ENCODE measurements at places on chromosomes 4 and X.

- peak; percentile 48 for DNase-seq
These were observed 184.0 kb upstream of the AFF2 start for GRCh38 chrX:148316446-148316845.

DNA sequence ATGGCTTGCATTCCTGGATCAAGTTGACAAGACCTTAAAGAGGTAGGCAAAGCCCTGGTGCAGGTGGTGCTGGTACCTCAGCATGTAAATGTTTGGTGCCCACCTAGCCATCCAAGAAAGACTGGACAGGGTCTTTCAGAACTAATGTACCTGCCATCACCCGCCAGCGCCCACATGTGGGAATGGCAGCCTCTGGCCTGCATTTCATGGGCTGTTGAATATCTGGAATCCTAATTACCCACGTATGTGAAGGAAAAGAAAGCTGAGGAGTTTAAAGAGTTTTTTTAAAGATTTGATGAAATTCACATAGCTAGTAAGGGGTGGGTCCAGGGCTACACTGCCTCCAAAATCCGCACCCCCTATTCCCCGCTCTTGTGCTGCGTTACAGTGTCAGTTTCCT is 8.6 kb upstream of the CCDC149 start:
- no peak for DNase-seq

- no peak for DNase-seq
These were observed 56.4 kb downstream of the UBE2K start for GRCh38 chr4:39754309-39754708.

DNA sequence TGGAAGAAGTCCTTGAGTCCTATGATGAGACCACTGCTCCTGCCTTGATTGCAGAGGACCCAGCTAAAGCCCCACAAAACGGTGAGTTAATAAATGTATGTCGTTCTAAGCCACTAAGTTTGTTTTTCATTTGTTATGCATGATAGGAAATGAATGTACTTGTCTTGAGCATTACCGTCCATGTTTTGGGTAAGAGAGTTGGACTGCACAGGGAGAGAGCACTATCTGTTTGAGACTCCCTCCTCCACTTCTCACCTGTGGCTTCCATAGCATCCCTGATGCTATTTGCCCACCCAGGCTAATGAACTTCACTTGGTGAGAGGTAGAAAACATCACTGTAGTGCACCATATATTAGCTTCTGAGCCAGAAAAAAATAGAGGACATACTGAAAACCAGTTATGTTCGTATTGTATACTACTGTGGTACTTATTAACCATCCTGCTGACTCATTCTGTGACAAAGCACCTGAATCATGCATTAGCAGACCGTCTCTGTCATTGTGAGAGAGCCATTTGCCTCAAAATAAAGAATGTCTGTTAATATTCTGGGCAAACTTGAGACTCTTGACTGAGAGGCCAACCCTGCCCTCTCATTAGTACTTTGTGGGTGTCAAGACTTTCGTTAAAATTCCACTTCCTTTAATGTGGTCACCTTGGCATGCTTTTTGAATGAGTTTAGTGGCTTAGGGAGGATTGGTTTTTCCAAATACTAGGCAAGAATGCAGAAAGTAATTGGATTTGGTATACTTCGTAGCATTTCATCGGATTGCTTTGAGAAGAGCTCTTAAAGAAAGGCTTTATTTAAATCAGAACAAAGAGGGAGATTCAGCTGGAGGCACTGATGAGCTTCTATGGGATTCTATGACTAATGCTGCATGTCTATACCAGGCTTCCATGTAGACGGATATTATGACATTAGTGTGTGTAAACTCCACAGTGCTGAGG is 99.3 kb upstream of the GRPR start:
- DNase-seq, result no peak

DNA sequence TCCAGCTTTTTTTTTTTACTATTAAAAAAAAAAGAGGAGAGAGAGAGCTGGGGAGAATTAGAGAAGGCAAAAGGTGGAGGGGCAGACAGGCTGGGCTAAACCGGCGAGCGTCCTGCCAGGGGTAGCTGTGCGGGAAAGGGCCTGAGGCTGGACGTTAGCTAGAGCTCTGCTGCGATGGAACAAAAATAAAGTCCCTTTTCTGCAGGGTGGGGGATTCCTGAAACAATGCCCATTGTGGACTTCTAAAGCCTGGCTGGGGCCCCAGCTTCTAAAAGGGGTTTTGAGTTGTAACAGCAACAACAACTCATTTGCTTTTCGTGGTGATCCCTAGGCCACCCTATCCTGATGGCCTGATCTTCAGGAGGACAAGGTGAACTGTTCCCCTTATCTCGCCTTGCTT is 311.7 kb downstream of the FBXW7 start:
- DNase-seq, result no peak

DNA sequence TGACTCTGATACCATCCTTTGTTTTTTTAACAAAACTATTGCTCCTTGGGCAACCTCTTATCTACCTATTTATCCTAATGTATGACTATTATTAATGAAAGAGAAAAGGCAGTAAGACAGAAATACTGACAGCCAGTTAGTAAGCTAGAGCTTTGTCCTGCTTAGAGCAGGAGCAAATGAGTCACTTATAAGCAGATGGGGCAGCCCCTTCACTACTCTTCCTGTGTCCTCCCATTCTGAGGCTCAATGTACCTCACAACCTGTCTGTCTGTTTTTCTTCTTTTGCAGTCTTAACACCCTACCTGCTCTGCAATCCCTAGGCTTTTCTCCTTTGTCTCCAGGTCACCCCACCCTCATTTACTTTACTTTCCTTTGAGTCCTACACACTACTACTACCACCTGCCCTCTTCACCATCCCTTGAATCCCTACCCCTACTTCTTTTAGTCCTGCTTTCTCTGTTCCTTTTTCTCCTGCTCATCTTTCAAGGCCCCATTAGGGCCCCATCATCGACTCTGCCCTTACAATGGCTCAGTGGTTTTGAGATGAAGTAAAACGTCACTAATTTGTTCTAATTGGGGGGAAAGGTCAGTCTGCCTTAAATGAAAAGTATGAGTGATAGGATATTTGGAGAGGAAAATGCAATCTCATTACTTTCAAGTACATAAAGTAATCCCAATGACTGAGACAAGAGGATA is 294.3 kb downstream of the GUCY2F start:
- no peak for DNase-seq

DNA sequence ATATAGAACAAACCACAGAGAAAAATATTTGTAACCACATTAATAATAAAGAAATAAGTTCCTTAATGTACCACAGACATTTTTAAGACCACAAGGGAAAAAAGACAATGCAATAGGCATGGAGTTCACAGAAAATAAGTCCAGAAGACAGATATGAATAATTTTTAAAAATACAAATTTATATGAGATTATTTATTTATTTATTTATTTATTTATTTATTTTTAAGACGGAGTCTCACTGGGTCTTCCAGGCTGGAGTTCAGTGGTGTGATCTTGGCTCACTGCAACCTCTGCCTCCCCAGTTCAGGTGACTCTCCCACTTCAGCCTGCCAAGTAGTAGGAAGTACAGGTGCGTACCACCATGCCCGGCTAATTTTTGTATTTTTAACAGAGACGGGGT is 53.7 kb downstream of the THAP9 start:
- DNase-seq, result no peak

- DNase-seq, result no peak
These were observed 115.2 kb downstream of the DDIT4L start for GRCh38 chr4:100075056-100075455.

GRCh38 chrX:119686087-119686691 is 6.8 kb downstream of the SEPTIN6 start:
- DNase-seq, result no peak

GRCh38 chr4:18390655-18391353 is 369.2 kb upstream of the LCORL start:
- DNase-seq, result no peak

DNA sequence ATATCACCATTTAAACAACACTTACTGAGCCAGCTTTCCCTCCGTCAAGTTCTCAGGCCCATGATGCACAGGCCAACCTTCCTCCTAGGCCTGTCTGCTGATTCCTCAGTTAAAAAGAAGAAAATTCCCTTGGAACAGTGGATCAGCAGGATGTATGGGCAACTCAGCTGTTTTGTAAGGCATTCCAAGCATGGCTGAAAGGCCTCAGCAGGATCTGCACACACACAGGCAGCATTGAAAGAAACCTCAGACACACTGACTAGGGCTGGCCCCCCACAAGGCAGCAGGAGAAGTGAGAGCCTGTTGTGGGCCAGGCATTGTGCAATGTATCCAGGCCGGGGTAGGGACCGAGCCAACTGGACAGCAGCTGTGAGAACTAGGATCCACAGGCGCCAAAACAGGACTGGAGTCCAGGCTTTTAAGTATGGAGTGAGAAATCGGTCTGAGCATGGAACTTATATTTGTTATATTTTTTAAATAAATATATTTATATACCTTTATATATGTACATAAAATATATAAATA is 171.4 kb downstream of the NWD2 start:
- DNase-seq, result no peak

DNA sequence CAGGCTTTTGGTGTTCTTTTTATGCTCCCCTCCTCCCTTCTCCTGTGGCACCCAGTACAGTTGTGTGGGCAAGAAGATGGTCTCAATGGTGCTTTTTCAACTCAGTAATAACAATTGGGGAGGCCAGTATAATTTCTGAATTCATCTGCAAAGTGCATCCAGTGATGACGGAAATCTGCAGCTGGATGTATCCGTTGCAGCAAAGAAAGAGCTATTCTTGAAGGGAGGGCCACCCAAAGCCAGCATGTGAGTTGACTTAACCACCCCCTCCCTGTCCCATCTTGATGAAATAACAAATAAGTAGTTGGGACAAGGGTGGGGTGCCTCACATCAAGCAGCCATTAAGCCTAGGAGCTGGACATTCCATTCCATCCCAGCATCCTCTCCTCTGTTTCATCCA is 30.7 kb downstream of the TSC22D3 start:
- no peak for DNase-seq

- DNase-seq, result no peak
These were observed 94.5 kb upstream of the EOLA2 start for GRCh38 chrX:150032742-150033141.

GRCh38 chr4:88690355-88690754 is 7.3 kb downstream of the NAP1L5 start:
- DNase-seq, result no peak

- DNase-seq, result no peak
These were observed 4.3 kb downstream of the CPLX1 start for GRCh38 chr4:821631-822030.

DNA sequence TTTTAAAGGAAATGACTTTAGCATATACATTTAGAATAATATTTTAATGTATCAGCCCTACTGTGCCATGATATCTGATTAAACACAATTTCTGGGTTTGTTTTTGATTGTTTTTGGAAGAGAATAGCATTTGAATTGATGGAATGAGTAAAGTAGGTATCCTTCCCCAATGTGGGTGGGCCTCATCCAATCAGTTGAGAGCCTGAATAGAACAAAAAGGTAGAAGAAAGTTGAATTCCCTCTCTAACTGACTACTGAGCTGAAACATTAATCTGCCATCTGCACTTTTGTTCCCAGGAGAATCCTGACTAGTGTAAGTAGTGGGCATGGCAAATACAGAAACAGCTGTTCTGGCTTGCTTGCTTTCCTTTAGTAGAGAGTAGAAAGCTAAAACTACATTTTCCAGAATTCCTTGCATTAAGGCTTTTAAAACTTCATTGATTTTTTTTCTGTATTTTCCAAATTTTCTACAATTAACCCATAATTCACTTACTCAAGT is 9.7 kb upstream of the SEC24D start:
- DNase-seq, result no peak

DNA sequence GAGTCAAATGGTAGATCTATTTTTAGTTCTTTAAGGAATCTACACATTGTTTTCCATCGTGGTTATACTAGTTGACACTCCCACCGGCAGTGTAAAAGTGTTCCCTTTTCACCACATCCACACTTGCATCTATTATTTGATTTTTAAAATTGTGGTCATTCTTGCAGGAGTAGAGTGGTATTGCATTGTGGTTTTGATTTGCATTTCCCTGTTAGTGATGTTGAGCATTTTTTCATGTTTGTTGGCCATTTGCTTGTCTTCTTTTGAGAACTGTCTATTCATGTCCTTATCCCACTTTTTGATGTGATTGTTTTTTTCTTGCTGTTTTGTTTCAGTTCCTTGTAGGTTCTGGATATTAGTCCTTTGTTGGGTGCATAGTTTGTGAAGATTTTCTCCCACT is 70.0 kb downstream of the TAB3 start:
- DNase-seq, result no peak

DNA sequence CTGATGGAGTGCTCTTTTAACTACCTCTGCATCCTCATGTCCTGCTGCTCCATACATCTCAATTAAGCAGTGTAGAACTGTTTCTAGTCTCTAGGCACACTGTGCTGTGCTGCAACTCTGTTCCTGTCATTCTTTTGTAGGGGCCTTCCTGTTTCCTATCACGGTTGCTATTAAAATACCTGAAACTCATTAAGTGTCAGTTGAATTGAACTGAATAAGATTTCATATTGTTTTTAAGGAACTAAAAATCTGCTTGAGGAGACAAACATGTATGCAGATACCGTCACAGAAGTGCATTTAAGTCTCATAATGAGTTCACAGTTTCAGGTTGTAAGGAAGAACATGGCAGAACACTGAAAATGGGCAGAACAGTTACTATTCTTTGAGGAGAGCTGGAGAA is 170.1 kb downstream of the LARP7 start:
- no peak for DNase-seq

- DNase-seq, result no peak
These were observed 188.6 kb downstream of the TSPAN5 start for GRCh38 chr4:98469771-98470170.

DNA sequence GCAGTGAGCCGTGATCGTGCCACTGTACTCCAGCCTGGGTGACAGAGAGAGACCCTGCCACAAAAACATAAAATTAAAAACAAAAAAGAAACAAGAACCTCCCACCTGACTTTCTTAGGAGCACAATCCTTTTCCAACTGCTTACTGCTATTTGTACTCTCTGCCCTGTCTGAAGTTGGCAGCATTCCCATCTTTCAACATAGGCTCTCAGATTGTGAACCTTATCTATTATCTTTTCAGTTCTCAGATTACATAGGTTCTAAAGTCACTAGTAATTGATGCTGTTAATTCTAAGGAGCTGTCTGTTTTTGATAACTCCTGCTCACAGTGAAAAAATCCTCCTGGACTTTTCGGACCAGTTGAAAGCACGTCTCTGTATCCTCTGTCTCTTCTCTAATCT is 812.2 kb upstream of the CT83 start:
- DNase-seq, result no peak

DNA sequence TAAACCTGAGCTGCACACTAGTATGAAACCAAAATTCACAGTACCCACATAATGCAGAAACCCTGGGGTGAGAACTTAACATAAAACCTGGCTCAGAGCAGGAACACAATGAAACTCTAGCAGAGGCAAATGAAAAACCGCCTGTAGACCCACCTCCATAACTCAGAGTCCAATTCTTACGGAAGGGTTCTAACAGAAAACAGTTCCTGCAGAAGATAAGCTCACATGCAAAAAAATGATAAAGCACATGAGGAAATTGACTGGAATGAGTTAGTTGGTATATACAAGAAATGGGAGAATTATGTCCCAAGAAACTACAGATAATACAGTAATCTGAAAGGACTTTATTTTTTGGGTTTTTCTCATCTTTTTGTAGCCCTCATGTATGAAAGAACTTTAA is 14.7 kb downstream of the RTL9 start:
- no peak for DNase-seq
